ENCODE measurements at places on chromosomes 6 and 20.

GRCh38 chr6:53741034-53741823 lies 53.6 kb upstream of the LRRC1 start:
- DNase-seq, result no peak

GRCh38 chr6:39907871-39908575 lies 26.2 kb downstream of the MOCS1 start:
- DNase-seq, result no peak

GRCh38 chr20:573414-574296 lies 30.1 kb upstream of the CSNK2A1 start:
- DNase-seq, result no peak

- no peak for DNase-seq
Observed at GRCh38 chr20:20211274-20211987, 156.5 kb upstream of the INSM1 start.

- DNase-seq, result peak; percentile 88
Observed at GRCh38 chr6:140979642-140980091, 1153.1 kb upstream of the GJE1 start.

- no peak for DNase-seq
Observed at GRCh38 chr6:143807103-143807772, 35.9 kb upstream of the LTV1 start.

DNA sequence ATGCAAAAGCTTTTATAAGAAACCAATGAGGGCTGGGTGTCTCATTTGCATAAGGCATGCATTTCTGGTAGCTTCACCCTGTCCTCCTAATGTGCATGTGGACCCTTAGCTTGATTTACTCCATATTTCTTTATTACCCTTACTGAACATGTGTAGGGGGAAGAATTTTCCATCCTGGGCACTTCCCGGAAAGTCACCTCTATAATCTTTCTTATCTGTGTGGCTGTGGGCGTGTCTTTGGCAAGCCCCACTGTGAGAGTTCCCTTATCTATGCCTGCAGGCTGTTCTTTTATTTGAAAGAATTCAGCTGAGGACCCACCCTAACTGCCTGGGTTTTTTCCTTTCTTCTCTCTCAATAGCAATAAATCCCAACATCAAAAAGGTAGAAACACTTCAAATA lies 627.8 kb downstream of the DOK5 start:
- no peak for DNase-seq

All from non-pigmented ciliary epithelial cell (primary cell).